ENCODE measurements at places on chromosomes 7 and 10.

- DNase-seq = no peak
Observed at GRCh38 chr7:104943502-104944343, 70.3 kb upstream of the KMT2E start.

DNA sequence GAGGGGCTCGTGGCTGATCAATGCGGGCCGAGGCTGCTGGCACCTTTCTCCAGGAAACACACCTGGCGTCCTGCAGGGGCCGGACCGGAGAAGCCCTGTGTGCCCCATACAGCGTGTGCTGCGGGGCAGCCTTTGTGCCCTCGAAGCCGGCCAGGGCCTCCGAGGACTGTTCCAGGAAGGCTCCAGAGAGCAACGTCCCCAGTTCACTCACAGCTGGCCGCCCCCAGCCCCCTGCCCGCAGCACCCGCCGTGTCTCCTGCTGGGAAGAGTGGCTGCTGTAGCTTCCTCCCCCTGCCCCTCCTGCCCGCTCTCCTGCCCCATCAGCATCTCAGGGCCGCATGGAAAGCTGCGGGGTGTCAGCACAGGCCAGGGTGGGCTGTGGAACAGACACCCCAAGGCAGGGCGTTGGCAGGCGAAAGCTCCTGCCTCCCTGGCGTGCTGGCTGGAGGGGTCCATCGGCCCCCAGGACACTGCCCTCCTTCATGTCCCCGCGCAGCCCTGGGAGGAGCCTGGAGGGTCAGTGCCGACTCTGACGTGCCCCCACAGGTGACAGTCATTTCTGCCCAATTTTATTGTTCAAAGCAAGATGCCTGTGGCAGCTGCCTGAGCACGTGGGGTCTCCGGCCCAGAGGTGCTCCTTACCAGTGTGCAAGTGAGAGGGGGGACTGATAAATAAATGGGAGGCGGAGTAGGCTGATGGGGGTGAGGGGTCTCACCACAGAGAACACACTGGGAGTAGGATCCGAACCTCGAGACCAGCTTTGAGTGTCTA is 95.8 kb upstream of the DIP2C start:
- DNase-seq = no peak

GRCh38 chr10:129030603-129030895 is 436.5 kb upstream of the MGMT start:
- no peak for DNase-seq

DNA sequence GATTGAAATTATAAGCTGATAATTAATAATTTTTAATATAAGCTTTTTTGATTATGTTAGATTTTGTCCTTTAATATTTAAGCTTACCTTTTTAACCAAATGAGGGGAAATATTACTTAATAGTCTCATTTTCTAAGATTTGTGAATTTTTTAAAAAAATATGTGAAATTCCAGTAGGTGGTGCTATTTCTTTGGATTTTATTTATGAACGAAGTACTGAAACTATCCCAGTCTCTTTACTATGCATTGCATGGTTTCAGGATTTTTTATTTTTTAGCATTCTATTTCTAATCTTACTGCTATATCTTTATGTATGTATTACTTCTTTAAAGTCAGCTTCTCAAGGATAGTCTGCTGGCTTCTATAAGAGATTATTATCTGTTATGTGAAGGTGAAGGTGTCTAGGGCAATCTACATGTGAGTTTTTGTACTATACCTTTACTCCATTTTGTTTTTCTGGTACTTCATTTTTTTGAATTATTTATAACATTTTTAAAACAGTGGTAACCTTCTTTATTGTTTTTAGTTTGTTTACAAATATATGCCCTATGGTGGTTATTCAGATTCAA is 78.3 kb downstream of the ATRNL1 start:
- DNase-seq = no peak

DNA sequence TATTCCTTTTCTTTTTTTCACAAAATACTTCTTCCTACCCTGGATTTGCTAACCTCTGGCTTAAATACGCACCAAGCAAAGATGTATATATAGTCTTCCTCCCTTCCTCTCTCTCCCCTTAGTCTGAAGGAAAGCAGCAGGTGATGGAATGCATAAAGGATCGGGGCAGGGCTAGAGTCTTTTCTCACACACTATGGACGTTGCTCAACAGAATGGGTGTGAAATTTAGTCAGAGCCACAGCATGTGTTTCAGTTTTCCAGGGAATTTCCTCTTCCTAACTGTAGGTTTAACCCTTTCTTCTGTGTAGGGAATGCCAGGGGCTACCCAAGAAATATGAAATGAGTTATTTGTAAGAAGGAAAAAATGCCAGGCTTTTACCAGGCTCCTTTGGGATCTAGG is 71.4 kb upstream of the NFKB2 start:
- no peak for DNase-seq

Data from activated naive CD4-positive, alpha-beta T cell (primary cell).